ENCODE measurements at places on chromosomes 6 and 20. TPM values are rescaled to one million over a fixed set of nuclear protein-coding genes. Genes with fewer than 3 reads are reported as not detected.
A peak's percentile ranks its signal among the peaks of the same experiment; 100 is the strongest.

GRCh38 chr6:15476631-15477380, 186.0 kb downstream of the DTNBP1 start:
- H3K4me3 ChIP-seq = no peak overlapping the region
- peak overlapping the region; percentile 46 for H3K27ac ChIP-seq
- DNase-seq = no peak
- peaks cover 93% of the 10 kb centered on the region for H3K4me1 ChIP-seq
- H3K36me3 ChIP-seq = peaks cover 26% of the 10 kb centered on the region

GRCh38 chr6:46795816-46796215, 2.6 kb downstream of the MEP1A start:
- H3K27ac ChIP-seq = no peak overlapping the region
- no peak for DNase-seq
- no peaks in the 10 kb centered on the region for H3K27me3 ChIP-seq
- no peaks in the 10 kb centered on the region for H3K36me3 ChIP-seq

DNA sequence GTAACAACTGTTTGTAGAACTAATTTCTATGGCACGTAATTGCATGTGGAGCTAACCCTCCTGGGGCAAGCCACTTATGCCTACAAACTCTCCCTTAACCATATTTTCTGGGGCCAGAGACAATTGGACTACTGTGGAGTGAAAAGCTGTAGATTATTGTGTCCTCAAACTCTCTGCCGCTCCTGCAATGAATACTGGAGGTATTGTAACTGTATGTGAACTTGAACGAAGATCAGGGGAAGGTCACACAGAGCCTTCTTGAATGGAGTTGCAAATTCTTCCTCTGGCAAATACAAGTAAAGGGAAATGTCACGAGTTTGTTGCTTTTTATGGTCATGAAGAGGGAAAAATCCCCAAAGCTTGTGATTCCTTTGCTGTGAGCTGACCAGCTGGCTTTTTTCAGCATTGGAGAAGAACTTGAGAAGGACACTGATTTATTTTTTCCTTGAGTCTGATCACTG, 18.2 kb downstream of the AKAP12 start:
- no peak for DNase-seq
- H3K4me3 ChIP-seq = no peak overlapping the region
- no peaks in the 10 kb centered on the region for H3K27me3 ChIP-seq

- no peaks in the 10 kb centered on the region for H3K4me1 ChIP-seq
- DNase-seq = no peak
- no peak overlapping the region for H3K27ac ChIP-seq
- no peaks in the 10 kb centered on the region for H3K27me3 ChIP-seq
- no peak overlapping the region for H3K4me3 ChIP-seq
Measured at GRCh38 chr6:141877275-141877983, 255.3 kb upstream of the GJE1 start.

DNA sequence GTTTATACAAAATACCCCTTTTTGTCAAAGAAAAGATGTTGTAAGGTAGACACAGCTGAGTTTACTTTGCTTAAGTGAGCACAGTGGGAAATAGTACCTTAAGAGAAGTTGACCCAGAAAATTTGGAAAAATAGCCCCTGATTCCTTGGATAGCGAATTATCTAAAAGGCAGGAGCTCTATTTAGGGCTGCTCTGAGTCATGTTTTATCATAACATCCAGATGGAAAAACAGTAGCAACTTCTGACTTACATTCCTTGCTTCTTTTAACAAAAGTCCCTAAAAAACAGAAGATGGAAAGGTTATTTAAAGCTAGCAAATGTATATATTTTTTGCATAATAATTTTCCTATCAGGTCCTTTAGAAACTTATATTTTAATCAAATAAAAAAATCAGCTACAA, 59.0 kb downstream of the THEMIS start:
- H3K27ac ChIP-seq = no peak overlapping the region
- DNase-seq = no peak
- no peaks in the 10 kb centered on the region for H3K27me3 ChIP-seq
- no peak overlapping the region for H3K4me3 ChIP-seq

GRCh38 chr20:60690771-60691170, 561.3 kb upstream of the CDH4 start:
- H3K4me3 ChIP-seq = no peak overlapping the region
- H3K4me1 ChIP-seq = peaks cover 69% of the 10 kb centered on the region
- H3K36me3 ChIP-seq = peaks cover 17% of the 10 kb centered on the region
- H3K27me3 ChIP-seq = peaks cover 12% of the 10 kb centered on the region

- H3K4me1 ChIP-seq = no peaks in the 10 kb centered on the region
- no peak overlapping the region for H3K4me3 ChIP-seq
- H3K36me3 ChIP-seq = no peaks in the 10 kb centered on the region
- DNase-seq = no peak
- no peak overlapping the region for H3K27ac ChIP-seq
- H3K27me3 ChIP-seq = no peaks in the 10 kb centered on the region
Measured at GRCh38 chr6:112342511-112342910, 4.6 kb upstream of the RFPL4B start.

The ANKRD66 gene
- total RNA-seq = not detected

The MARCKS gene
- 126 TPM for total RNA-seq
